Activated B cell treated with CpG ODN at 0.5 μM for 24 hours (primary cell): ENCODE measurements at places on chromosomes 16 and 17. TPM values are rescaled to one million over a fixed set of nuclear protein-coding genes. Genes with fewer than 3 reads are reported as not detected.
A peak's percentile ranks its signal among the peaks of the same experiment; 100 is the strongest.

DNA sequence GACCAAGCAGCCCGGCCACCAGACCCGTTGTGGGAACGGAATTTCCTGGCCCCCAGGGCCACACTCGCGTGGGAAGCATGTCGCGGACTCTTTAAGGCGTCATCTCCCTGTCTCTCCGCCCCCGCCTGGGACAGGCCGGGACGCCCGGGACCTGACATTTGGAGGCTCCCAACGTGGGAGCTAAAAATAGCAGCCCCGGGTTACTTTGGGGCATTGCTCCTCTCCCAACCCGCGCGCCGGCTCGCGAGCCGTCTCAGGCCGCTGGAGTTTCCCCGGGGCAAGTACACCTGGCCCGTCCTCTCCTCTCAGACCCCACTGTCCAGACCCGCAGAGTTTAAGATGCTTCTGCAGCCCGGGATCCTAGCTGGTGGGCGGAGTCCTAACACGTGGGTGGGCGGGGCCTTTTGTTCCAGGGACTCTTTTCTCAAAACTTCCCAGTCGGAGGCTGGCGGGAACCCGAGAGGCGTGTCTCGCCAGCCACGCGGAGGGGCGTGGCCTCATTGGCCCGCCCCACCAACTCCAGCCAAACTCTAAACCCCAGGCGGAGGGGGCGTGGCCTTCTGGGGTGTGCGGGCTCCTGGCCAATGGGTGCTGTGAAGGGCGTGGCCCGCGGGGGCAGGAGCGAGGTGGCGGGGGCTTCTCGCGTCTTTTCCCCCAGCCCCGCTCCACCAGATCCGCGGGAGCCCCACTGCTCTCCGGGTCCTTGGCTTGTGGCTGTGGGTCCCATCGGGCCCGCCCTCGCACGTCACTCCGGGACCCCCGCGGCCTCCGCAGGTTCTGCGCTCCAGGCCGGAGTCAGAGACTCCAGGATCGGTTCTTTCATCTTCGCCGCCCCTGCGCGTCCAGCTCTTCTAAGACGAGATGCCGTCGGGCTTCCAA, at the start of gene SLC2A4:
SLC2A4 (plus strand) TSS at position 645 of the 879 bp plus-strand sequence; CDS start at position 862, 217 bp downstream.
- peak within 1 kb of the TSS; percentile 82 for H3K4me3 ChIP-seq
- peak; percentile 79 for DNase-seq
- H3K36me3 ChIP-seq = no peaks in the 10 kb centered on the region
- peaks cover 14% of the 10 kb centered on the region for H3K4me1 ChIP-seq
- H3K27me3 ChIP-seq = peaks cover 17% of the 10 kb centered on the region

- DNase-seq = no peak
- H3K4me3 ChIP-seq = no peak overlapping the region
- H3K27me3 ChIP-seq = no peaks in the 10 kb centered on the region
Observed at GRCh38 chr16:16062023-16062937, 112.9 kb downstream of the ABCC1 start.

GRCh38 chr17:68385490-68386215, 71.6 kb downstream of the WIPI1 start:
- H3K27me3 ChIP-seq = peaks cover 8% of the 10 kb centered on the region
- no peak overlapping the region for H3K27ac ChIP-seq
- no peaks in the 10 kb centered on the region for H3K4me1 ChIP-seq
- H3K36me3 ChIP-seq = no peaks in the 10 kb centered on the region
- no peak for DNase-seq

- DNase-seq = no peak
- H3K4me1 ChIP-seq = no peaks in the 10 kb centered on the region
- H3K4me3 ChIP-seq = no peak overlapping the region
Observed at GRCh38 chr17:72376526-72377345, 255.9 kb downstream of the SOX9 start.

- no peak overlapping the region for H3K4me3 ChIP-seq
- H3K36me3 ChIP-seq = no peaks in the 10 kb centered on the region
- no peak overlapping the region for H3K27ac ChIP-seq
- peaks cover 12% of the 10 kb centered on the region for H3K27me3 ChIP-seq
- H3K4me1 ChIP-seq = no peaks in the 10 kb centered on the region
- DNase-seq = no peak
Observed at GRCh38 chr17:50328363-50329325, 17.3 kb upstream of the XYLT2 start.

DNA sequence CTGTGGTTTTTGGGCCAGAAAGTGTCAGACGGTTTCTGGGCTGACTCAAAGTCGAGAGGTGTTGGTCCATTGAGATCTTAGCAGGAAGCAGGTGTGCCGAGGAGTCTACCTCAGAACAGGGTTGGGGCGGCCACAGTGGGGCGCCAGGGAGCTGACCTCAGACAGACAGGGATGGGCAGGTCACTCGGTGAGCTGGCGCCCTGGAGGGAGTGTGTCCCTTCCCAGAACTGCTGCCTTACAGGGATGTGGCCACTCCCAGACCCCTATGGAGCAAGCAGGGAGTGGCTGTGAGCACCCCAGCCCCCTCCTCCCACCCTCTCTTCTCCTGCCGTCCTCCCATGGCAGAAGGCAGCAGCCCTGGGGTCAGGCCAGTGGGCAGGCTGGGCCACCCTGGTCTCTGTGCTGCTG, 14.0 kb upstream of the DPEP1 start:
- H3K36me3 ChIP-seq = no peaks in the 10 kb centered on the region
- peaks cover 5% of the 10 kb centered on the region for H3K27me3 ChIP-seq
- DNase-seq = no peak
- H3K27ac ChIP-seq = no peak overlapping the region
- peaks cover 8% of the 10 kb centered on the region for H3K4me1 ChIP-seq

DNA sequence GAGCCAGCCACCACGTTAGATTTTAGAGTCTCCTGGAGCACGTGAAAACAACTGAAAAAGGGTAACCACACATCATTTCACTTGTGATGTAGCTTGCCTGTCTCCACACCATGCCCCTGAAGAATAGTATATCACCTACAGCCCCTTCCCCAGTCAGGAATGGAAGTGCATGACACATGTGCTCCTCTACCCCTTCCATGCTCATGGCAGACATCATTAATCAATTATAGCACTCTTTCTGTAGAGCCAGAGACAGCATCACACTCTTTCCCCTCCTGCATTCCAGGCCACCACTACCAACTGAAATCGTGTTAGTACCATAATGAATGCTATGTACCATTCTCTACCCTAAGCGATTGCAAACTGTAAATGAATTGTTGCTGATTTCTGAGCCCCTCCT, 113.5 kb upstream of the PLCG2 start:
- no peak overlapping the region for H3K4me3 ChIP-seq
- no peaks in the 10 kb centered on the region for H3K27me3 ChIP-seq
- no peaks in the 10 kb centered on the region for H3K4me1 ChIP-seq
- no peak overlapping the region for H3K27ac ChIP-seq
- H3K36me3 ChIP-seq = peaks cover 75% of the 10 kb centered on the region
- no peak for DNase-seq

DNA sequence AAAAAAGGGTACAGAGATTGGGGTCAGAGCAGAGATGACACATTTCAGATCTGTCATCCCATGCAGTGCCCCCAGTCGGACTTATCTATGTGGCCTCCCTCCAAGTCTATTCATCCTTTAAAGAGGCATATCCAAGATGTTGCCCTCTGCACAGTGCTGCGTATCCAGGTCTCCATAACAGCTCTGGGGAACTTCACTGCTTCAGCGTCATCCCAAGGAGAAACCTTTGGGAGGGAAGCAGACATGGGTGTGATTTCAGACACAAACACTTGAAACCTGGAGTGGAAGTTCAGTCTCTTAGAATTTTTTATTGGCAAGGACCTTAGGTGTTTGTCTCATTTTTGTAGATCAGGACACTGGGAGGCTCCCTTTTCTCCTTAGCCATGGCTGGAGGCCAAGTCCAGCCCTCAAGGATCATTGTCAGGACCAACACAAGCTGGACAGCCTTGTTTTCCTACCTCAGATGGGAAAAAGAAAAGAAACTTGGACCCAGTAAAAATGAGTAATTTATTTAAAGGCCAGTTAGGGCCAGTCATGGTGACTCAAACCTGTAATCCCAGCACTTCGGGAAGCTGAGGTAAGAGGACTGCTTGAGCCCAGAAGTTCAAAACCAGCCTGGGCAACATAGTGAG, 23.9 kb upstream of the NLK start:
- DNase-seq = no peak
- H3K4me3 ChIP-seq = no peak overlapping the region
- H3K36me3 ChIP-seq = no peaks in the 10 kb centered on the region
- H3K27ac ChIP-seq = no peak overlapping the region
- H3K27me3 ChIP-seq = peaks cover 13% of the 10 kb centered on the region

DNA sequence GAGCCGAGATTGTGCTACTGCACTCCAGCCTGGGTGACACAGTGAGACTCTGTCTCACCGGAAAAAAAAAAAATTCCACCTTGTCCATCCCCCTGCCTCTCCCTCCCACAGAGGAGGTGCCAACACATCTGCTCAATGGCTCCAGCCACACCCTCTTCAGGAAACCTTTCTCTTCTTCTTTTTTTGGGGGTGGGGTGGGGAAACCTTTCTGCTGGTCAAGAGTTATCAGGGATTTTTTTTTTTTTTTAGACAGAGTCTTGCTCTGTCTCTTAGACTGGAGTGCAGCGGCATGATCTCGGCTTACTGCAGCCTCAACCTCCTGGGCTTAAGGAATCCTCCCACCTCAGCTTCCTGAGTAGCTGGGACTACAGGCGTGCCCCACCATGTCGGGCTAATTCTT, 18.7 kb downstream of the TNS4 start:
- peaks cover 50% of the 10 kb centered on the region for H3K4me1 ChIP-seq
- no peaks in the 10 kb centered on the region for H3K27me3 ChIP-seq
- no peaks in the 10 kb centered on the region for H3K36me3 ChIP-seq
- H3K4me3 ChIP-seq = no peak overlapping the region
- peak overlapping the region; percentile 11 for H3K27ac ChIP-seq
- DNase-seq = no peak

The KIF19 gene
- total RNA-seq = not detected in 2 replicates

The DOK4 gene
- 0.66 and 0.73 TPM in 2 replicates for total RNA-seq

The SHBG gene
- total RNA-seq = not detected in 2 replicates

The DNAAF8 gene
- total RNA-seq = 0.29 and 0.31 TPM in 2 replicates

The ERBB2 gene
- 4.4 and 7.1 TPM in 2 replicates for total RNA-seq

The CTRB2 gene
- not detected in 2 replicates for total RNA-seq
